ENCODE measurements at places on chromosomes 16 and 17.
A peak's percentile ranks its signal among the peaks of the same experiment; 100 is the strongest.

DNA sequence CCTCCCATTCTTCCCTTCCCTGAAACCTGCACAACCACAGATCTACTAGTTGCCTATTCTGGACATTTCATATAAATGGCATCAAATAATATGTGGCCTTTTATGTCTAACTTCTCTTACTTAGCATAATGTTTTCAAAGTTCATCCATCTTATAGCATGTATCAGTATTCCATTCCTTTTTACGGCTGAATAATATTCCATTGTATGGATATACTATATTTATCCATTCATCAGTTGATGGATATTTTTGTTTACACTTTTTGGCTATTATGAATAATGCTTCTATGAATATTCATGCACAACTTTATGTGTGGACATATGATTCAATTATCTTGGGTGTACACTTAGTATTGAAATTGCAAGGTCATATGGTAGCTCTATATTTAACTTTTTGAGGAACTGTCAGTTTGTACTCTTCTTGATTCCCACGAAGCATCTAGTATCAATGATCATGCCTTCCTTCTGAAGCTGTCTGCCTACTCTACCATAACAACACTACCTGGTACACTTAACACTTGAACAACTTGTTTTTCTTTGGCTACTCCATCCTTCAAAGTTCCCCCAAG, 12.7 kb upstream of the CHD3 start:
- DNase-seq: no peak

- no peak for DNase-seq
Observed at GRCh38 chr16:26569793-26570192, 496.9 kb upstream of the C16orf82 start.

DNA sequence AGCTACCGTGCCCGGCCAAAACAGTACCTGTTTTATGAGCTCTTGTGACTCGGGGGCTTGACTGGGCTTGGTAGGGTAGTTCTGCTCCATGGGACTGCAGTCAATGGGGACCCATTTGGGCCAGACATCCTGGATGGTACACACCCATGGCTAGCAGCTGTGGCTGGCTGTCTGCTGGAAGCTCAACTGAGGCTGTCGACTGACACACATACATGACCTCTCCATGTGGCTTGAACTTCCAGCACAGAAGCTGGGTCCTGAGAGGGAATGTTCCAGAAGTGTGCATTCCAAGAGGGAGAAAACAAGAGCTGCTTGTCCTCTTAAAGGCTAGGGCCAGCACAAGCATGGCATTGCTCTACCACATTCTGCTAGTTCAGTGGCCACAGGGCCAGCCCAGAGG, 14.9 kb upstream of the NKD1 start:
- DNase-seq: no peak

GRCh38 chr16:22220069-22220440, 14.0 kb downstream of the EEF2K start:
- DNase-seq: no peak

GRCh38 chr16:85193115-85193493, 80.8 kb upstream of the CIBAR2 start:
- no peak for DNase-seq

GRCh38 chr16:8047736-8048135, 542.6 kb downstream of the TMEM114 start:
- no peak for DNase-seq

- no peak for DNase-seq
Observed at GRCh38 chr16:28475221-28475620, 3.1 kb upstream of the NPIPB7 start.

GRCh38 chr17:36004594-36005108, 3.3 kb upstream of the CCL15 start:
- DNase-seq: no peak

GRCh38 chr17:53719229-53719628, 103.5 kb upstream of the KIF2B start:
- no peak for DNase-seq

- no peak for DNase-seq
Observed at GRCh38 chr16:88888461-88889387, 22.3 kb upstream of the PABPN1L start.

DNA sequence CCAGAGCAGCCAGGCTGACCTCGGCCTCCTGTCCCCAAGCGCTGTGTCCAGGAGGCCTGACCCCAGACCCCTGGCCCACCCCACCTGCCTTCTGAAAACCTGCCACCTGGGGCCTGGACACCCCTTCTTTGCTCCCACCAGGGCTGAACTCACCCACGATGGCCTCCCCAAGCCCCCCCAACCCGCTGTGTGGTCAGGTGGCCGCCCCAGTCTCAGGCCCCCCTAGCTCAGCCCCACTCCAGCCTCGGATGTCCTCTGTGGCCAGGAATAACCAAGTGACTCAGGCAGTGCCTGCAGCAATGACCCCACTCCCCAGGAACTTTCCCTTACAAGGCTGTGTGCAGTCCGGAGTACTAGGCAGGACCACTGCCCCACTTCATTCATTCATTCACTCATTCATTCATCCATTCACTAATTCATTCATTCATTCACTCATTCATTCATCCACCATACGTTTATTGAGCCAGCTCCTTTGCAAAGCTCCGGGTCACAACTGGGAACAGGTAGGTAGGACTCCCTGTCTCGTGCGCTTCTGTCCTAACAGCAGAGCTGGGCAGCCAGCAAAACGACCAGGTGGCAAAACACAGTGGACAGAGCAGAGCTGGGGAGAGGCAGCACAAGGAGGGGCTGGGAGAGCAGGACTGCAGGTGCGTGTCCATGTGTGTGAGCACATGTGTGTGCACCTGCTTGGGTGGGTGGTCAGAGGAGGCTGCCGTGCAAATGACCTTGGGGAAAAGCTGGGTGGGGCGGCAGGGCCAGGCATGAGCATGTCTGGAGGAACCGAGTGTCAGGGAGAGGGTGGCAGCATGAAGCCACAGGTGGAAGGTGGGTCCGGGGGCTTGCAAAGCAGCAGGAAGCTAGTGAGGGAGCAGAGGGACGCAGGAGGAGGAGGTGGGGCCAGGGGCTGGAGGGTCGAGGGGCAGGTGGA, 75.8 kb upstream of the CBX4 start:
- DNase-seq: no peak

- no peak for DNase-seq
Observed at GRCh38 chr17:51486091-51486490, 225.7 kb downstream of the UTP18 start.

- DNase-seq: no peak
Observed at GRCh38 chr17:19650826-19651225, 2.3 kb downstream of the ALDH3A2 start.

- DNase-seq: no peak
Observed at GRCh38 chr16:9708972-9709620, 473.1 kb downstream of the GRIN2A start.

- DNase-seq: no peak
Observed at GRCh38 chr17:15403276-15403939, 62.0 kb upstream of the TEKT3 start.

DNA sequence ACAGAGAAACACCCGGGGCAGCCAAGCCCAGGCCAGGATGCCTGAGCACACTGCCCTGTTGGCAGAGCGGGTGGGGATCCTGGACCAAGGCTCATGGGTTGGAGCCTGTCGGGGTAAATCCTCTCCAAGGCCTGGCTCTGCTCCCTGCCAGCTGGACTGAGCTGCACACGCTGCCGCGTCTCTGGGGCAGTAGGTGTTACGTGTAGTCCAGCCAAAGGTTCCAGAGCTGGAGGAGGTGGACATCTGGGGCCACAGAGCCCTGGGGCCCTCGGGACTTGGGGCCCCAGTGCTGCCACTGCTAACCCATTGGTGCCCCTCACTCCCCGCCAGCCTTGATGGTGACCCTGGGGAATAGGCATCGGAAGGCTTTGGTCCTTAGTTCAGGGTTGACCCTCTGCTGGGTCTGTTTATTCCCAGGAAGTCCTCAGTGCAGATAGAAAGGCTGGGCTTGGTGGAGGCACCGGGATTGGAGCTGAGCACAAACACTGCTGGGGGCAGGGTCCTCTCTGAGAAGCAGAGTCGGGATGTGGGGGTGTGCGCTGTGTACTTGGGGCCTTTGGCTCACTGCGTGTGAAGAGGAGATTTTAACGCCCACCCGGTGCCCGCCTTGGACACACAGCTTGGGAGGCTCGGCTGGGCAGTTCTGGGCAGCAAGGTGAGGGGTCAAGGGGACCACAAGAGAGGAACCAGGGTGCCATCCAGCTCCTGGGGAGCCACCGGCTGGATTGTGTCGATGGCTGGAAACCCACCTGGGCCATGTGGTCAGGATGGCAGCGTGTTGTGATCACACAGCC, 16.3 kb upstream of the CBX4 start:
- no peak for DNase-seq

GRCh38 chr16:85844786-85845185, 45.3 kb downstream of the COX4I1 start:
- no peak for DNase-seq

DNA sequence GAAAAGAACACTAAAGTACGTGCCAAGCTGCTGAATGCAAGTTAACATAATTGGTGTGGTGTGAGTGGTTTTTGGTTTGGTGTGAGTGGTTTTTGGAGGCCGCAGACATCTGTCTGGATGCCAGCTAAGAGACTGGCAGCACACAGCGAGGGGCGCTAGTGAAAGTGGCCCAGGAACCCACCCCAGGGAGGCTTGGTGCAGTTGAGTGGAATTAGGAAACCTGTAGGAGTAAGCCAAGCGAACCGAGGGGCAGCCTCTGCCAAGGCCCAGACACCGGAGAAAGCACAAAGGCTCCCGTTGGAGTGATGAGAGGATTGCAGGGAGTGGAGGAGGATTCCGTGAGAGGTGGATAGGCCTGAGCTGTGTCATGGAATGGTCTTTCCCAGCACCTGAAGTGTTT, 24.6 kb upstream of the SLC5A11 start:
- DNase-seq: no peak

DNA sequence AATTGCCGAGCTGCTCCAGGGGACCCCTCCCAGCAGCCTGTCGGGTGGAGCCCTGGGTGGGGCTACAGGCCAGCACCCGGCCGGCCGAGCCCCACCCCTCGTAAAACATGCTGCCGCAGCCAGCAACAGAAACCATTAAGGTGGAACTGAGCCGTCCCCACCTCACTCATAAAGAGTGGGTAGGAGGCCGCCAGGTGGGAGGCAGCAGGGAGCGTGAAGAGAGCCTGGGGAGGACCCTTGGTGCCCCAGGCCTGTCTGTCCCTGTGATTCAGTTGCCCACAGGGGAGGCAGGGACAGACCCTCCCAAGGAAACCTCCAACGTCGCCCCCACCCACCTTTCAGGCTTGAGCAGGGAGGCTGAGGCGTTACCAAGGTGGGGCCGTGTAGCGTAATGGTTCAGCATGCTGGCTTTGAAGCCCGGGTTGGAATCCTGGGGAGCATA, 8.4 kb downstream of the FOXN1 start:
- no peak for DNase-seq

DNA sequence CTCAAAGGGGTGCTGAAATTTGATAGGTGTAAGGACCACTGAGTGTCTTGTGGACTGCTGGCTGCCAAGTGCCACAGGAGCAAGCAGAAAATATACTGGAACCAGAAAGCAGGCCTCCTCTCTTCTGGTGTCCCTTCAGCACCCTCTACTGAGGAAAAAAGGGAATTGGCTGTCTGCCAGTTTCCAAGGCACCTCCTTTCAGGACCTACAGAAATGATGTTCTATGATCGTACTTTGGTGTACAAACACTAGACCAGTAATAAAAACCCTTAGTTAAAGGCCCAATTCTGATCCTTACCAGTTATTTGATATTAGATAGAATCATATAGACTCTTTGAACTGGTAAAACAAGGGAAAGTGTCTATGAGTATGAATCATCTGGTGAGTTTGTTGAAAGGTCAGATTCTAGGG, 35.8 kb upstream of the BCAS3 start:
- peak; percentile 67 for DNase-seq

- no peak for DNase-seq
Observed at GRCh38 chr17:65227637-65228036, 90.5 kb downstream of the RGS9 start.

DNA sequence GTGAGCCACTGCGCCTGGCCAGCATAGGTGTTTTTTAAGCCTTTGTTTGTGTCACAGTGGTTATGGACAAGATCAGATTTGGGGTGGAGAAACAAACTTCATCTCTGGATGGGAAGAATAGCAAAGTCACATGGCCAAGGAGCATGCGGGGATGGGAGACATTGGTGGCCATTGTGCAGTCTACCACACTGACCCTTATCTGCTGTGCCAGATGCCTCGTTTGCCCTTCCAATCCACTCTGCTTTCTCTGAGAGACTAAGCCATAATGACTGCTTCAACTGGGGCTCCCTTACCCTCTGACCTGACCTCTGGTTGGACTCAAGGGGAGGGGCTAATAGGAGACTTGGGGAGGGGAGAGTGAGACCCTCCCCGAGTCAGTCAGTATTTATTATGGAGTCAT, 166.8 kb downstream of the PRKCB start:
- DNase-seq: no peak

- no peak for DNase-seq
Observed at GRCh38 chr16:71258372-71258771, 27.9 kb upstream of the HYDIN start.

GRCh38 chr16:50583211-50583610, 35.0 kb downstream of the NKD1 start:
- DNase-seq: no peak

- no peak for DNase-seq
Observed at GRCh38 chr16:50395763-50396710, 27.2 kb upstream of the BRD7 start.

GRCh38 chr17:59825533-59826322, 67.0 kb downstream of the TUBD1 start:
- peak; percentile 75 for DNase-seq
